ENCODE measurements at places on chromosomes 12 and 14.

GRCh38 chr12:82555699-82556098 is 131.0 kb upstream of the TMTC2 start:
- DNase-seq: no peak

- no peak for DNase-seq
Measured at GRCh38 chr12:22262309-22262708, 72.2 kb downstream of the ST8SIA1 start.

DNA sequence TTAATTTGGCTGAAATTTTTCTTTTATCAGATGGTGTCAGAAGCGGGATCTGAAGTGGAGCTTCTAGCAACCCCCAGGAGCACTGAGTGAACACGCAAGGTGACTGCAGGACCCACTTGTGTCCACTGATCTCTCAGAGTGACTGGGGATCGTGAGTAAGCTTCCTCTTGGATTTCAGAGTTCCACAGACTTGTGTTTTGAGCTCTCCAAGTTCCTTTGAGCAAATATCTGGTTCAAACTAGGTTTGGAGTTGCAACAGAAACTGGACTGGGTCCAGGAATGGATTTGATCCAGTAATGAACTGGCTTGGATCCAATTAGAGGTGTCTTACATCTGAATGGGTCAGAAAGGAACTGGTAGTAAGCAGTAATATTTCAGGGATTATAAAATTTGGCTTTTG is 24.7 kb upstream of the B4GALNT1 start:
- no peak for DNase-seq

DNA sequence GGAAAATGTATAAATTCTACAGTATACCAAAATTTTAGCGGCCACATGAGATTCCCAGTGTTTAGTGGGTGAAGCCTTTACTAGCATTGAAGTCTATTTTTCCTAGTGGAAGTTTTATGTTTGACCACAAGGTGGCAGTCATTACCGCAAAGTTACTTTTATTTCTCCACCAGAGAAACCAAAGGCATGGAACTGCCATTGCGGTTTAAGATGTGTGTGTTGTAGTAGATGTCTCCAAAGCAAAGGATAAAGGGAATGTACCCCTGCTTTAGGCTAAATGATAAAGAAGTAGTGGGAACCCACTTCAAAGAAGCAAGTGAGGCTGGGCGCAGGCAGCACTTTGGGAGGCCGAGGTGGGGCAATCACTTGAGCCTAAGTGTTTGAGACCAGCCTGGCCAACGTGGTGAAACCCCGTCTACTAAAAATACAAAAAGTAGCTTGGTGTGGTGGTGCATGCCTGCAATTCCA is 140.5 kb downstream of the PRKCH start:
- DNase-seq: no peak

DNA sequence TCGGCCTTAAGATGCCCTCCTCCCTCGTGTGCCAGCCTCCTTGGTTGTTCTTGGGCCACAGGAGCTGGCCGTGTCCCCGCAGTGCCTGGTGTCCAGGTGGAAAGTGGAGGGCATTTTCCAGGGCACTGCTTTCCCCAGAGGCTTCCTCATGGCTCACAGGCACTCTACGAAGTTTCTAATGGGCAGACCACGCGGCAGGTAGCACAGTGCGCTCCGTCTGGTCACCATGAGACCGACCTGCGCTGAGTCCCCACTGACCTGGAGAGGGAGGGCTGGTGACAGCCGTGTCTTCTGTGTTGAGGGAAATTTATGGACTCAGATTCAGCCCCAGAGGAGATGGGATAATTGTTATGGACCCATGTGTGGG is 186.3 kb downstream of the ADGRD1 start:
- no peak for DNase-seq

DNA sequence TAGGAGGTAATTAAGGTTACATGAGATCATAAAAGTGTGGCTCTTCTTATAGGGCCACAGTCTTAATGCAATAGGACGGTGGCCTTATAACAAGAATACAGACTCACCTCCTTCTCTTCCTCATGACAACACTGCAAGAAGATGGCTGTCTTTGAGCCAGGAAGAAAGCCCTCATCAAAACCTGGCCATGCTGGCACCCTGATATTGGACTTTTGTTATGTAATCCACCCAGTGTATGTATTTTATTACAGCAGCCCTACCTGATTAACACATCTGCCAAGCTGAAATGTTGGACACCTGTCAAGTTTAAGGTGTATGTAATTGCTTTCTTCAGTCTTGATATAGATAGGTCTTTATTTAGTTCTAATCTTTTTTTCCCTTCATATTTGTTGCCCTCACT is 217.0 kb downstream of the GPHN start:
- DNase-seq: no peak

DNA sequence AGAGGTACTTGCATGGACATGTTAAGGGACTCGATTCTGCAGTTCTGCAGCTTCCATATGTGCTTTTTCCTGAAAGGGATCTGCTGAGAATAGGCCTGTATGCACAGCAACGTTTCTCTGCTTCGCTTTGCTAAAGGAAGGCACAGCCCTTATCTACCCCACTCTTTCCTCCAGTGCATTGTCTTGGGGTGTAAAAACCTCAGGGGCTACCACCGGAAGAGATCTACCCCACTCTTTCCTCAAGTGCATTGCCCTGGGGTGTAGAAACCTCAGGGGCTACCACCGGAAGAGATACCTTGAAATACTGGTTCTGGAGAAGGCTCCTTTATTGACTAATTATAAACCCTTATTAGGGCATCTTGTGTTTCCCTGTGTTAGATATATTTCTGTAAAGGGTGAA is 52.9 kb downstream of the SEL1L start:
- no peak for DNase-seq

- DNase-seq: no peak
Measured at GRCh38 chr12:25838007-25838406, 120.5 kb upstream of the RASSF8 start.

- no peak for DNase-seq
Measured at GRCh38 chr12:30106204-30106965, 322.6 kb upstream of the TMTC1 start.

GRCh38 chr12:19003987-19004619 is 125.4 kb upstream of the PLEKHA5 start:
- no peak for DNase-seq

DNA sequence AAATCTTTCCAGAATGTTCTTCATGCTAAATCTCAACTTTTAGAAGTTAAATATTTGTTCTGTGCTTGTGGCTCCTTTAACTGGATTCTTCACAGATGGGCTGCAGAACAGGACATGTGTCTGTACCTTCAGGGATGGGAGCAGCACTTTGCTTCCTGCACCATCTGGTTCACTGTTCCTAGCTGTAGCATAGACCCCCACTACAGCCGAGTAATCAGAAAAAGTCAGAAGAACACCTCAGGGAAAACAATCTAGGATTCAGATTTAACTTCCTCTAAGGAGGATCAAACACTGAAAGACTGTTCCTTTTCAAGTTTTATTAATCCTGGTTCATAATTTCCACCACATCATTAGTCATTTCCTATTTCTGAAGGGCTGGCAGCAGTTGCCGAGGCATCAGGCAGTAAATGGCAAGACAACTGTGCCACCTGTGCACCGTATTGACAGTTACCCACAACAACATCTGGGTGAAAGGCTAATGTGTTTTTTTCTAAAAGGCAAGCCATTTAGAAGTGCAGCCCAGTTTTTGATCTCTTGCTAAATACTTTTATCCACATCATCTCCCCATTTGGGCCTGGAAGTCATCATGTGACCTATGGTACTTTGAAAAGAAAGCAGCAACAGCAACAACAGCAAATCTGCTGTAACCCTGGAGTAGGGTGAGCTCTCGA is 212.8 kb upstream of the BMP4 start:
- no peak for DNase-seq

DNA sequence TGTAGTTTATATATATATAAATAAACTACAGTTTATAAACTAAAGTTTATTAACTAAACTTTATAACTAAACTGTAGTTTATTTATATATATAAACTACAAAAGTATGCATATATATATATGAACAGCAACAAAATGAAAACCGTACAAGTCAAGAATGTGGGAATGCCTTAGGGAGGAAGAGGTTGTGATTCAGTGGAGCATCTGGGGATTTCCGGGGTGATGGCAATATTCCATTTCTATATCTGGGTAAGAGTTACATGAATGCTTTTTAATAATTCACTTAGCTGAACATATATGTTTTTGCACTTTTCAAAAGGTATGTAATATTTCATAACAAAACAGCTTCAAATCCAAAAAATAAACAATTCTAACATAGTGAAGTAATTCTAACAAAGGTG is 30.1 kb upstream of the CAND1 start:
- DNase-seq: no peak

DNA sequence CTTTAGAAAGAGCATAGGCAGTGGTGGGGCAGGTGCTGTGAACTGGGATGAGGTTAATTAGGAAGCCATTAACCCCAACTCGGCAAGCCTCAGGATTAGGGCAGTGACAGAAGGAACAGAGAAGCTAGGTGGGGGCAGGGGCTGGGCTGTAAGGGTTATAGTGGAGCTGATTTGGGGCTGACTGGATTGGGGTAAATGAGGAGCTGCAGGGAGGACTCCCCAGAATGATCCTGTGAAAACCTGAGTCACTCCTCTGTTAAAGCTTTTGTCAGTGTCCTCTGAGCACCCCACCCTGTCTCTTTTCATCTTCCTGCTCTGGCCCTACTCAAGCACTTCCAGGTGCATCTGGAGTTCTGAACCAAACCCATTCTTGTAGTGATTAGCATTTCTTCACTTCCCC is 4.4 kb downstream of the KLC1 start:
- no peak for DNase-seq

GRCh38 chr12:122722387-122722786 is 5.8 kb upstream of the HCAR3 start:
- DNase-seq: no peak

DNA sequence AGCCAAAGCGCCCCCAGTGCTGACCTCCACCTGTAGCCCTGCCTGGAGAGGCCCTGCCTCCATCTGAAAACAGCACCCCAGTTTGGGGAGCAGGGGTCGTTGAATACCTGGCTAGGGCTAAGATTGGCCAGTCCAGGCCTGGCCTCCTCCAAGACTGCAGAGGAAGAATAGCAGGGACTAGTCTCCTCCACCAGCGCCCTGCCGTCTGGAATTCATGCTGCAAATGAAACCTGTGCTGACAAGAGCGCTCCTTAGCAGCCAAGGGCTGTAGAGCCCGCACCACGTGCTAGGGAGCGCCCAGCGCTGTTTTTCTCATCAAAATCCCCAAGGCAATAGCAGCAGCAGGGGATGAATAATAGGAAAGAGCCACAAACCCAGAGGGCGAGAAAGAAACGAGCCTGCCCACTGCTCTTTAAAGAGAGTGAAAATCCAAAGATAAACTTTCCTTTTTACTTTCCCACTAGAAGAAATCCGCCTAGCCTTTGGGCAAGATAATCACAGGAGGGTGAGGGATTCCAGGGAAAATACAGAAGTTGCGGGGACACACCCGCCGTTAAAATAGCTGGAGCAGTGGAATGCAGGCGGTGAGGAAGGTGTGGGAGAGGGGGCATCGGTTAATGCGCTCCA is 3.3 kb downstream of the COL2A1 start:
- peak; percentile 22 for DNase-seq

GRCh38 chr12:55705782-55706402 is 1.8 kb downstream of the ITGA7 start:
- DNase-seq: peak; percentile 49

- no peak for DNase-seq
Measured at GRCh38 chr12:46926526-46926925, 100.7 kb upstream of the SLC38A4 start.

- DNase-seq: no peak
Measured at GRCh38 chr12:16893426-16893825, 287.5 kb upstream of the LMO3 start.

DNA sequence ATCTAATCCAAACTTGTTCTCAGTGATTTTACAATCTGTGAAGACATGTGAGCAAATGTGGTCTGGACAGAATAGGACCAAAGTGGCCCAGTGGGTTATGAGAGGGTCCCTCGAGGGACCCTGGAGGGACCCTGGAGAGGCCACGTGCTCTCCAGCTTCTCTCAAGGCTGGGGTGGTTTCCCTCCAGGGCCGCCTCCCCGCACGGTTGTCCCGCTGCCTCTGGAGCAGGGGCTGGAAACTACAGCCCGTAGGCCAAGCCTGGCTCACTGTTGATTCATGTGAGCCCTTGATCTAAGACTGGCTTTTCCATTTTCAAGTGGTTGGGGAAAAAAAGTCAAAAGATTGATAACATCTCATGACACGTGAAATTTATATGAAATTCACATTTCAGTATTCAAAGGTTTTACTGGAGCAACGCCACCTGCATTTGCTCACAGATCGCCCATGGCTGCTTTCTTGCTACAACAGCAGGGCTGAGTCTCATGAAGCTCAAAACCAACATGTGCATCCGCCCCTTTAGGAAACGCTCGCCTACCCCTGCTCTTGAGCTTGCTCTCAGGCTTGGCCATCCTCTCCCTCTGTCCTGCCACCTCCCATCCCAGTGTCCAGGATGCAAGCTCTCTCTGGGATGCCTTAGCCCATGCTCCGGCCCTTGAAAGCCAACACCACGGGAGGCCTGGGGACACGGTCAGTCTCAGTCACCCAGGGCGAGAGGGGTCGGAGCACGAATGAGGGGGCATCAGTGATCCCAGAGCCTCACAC is 12.1 kb upstream of the LRTM2 start:
- no peak for DNase-seq

DNA sequence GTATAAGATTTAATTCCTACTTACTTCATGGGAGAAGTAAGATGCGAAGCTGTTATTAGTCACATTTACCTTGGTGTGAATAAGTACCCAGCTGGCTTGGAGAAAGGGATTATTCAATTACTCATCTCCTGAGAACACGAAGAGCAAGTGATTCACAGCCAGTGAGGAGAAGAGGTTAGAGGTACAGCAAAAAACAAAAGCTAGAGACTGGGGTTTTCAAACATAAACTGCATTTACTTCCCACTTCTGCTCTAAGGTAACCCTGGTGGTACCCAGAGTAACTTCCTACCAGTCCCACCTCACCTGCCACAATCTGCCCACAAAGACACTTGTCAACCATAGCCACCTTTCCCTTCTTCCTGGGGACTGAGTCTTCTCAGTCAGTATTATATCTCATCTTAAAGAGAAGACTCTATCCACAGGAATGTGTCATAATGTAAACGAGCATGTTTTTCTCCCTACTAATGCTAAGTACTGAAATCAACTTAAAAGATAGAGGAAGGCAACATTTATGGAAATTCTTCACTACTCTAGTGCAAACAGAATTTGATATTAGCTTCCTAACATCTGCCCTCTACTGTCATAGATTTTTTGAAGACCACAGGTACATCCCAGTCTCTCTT is 6.0 kb upstream of the IL22 start:
- DNase-seq: peak; percentile 36

DNA sequence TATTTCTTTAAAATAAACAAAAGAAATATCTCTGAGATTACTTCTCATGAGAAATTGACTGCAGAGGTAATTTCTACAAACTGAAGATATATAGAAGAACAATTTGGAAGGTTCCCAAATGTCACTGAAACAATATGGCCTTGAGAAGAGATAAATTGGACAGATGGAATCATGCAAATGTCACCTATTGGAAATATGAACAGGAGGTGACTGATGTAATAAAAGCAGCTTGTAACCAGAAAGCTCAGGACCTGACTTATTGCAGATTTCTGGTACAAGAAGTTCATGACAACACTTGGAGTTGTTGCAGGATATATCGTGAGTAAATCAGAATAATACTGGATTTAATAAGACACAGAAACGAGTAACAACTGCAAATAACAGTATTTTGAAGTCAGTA is 93.3 kb upstream of the TRHDE start:
- no peak for DNase-seq

Data from activated CD4-positive, alpha-beta T cell treated with anti-CD3 and anti-CD28 coated beads for 48 hours (primary cell).